ENCODE measurements at places on chromosomes 1 and 21. TPM values are rescaled to one million over a fixed set of nuclear protein-coding genes. Genes with fewer than 3 reads are reported as not detected.
A peak's percentile ranks its signal among the peaks of the same experiment; 100 is the strongest.

S100A8 gene
- not detected for total RNA-seq

GRCh38 chr1:102595106-102595505 lies 513.2 kb downstream of the COL11A1 start:
- H3K36me3 ChIP-seq = no peaks in the 10 kb centered on the region
- no peaks in the 10 kb centered on the region for H3K4me1 ChIP-seq
- peaks cover 15% of the 10 kb centered on the region for H3K27me3 ChIP-seq
- no peak for DNase-seq
- no peak overlapping the region for H3K4me3 ChIP-seq
- no peak overlapping the region for H3K27ac ChIP-seq

- no peak overlapping the region for H3K4me3 ChIP-seq
- no peaks in the 10 kb centered on the region for H3K36me3 ChIP-seq
- H3K27me3 ChIP-seq = no peaks in the 10 kb centered on the region
- no peak for DNase-seq
- peaks cover 11% of the 10 kb centered on the region for H3K4me1 ChIP-seq
- H3K27ac ChIP-seq = no peak overlapping the region
These were observed 37.1 kb upstream of the CD55 start for GRCh38 chr1:207284209-207284897.

DNA sequence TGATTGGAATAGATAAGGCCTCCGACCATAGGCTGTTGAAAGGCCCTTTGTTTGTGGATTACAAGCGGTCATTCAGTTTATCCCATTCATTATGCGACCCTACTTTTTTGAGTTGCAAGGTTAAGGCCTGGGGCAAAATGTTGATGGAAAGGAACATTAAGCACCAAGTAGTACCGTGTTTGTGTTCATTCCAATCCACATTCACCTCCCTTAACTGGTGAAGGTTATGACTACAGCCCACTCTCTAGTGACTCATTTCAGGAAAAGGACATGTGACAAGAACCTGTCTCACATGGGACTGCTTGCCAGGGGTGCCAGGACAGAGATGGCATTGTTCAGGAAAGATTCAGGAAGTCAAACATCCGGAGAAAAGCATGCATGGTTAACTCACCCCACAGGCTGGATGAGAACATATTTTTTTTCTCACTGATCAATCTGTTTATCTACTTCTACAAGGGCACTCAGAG lies 81.6 kb downstream of the CD58 start:
- H3K4me3 ChIP-seq = no peak overlapping the region
- DNase-seq = no peak
- peaks cover 67% of the 10 kb centered on the region for H3K4me1 ChIP-seq
- no peaks in the 10 kb centered on the region for H3K36me3 ChIP-seq
- no peaks in the 10 kb centered on the region for H3K27me3 ChIP-seq
- H3K27ac ChIP-seq = peak overlapping the region; percentile 30

DNA sequence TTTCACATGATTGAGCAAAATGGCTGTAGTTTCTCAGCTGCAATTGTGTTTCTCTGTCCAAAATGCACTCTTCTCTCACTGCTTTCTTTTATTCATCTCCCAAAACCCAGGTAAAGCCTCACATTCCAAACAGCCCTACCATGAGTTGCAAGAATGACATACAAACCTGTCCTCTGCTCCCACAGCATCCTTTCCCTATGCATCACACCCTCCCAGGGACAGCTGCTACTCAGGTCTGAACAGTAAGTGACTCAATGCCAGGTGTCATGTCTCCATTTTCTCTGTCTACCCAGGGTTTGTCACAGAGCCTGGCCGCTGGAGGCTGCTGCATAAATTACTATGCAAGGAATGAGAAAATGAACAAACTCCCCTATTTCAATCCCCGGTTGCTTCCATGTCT lies 118.5 kb downstream of the PLD5 start:
- no peak overlapping the region for H3K27ac ChIP-seq
- H3K27me3 ChIP-seq = no peaks in the 10 kb centered on the region
- H3K4me1 ChIP-seq = no peaks in the 10 kb centered on the region

DNA sequence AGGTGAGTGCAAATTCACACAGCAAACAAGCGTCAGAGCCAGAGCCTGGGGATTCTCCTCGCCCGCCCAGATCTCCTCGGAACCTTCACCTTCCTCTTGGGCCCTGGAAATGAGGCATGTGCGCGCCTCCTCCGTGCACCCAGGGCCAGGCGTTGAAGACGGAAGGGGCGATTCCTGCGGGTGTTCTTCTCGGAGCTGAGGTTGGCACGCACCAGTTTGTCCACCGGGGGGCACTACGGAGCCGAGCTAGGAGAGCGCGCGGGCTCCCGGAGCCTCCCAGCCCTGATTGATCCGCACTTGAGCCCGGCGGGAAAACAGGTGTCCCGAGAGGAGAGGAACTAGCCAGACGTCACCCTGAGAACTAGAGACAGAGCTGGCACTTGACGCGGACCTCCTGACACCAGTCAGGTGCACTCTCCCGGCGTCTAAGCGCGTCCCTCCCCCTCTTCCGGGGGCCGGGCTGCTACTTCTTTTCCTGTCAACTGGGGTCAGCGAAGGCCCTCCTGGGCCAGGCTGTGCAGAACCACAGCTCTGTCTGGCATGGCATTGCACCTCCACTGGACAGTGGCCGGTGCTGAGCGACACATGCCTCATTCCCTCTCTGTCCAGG lies 18.3 kb upstream of the SERINC2 start:
- H3K27me3 ChIP-seq = no peaks in the 10 kb centered on the region
- H3K36me3 ChIP-seq = no peaks in the 10 kb centered on the region
- DNase-seq = no peak
- H3K4me1 ChIP-seq = peaks cover 13% of the 10 kb centered on the region
